ENCODE measurements at places on chromosomes 4 and X. TPM values are rescaled to one million over a fixed set of nuclear protein-coding genes. Genes with fewer than 3 reads are reported as not detected.

Gene FOXR2
- not detected for total RNA-seq

Gene STS
- 8.9 TPM for total RNA-seq

Gene GPRIN3
- 0.18 TPM for total RNA-seq

Gene TMSB15C
- total RNA-seq: 0.49 TPM

Gene SORBS2
- total RNA-seq: 27.4 TPM

Gene RPS6KA6
- total RNA-seq: 0.49 TPM

Gene SYP
- 0.32 TPM for total RNA-seq

Gene PAGE2B
- total RNA-seq: not detected

Gene ZNF827
- total RNA-seq: 7.5 TPM

Gene DCX
- not detected for total RNA-seq

Gene CTSO
- 31.1 TPM for total RNA-seq

Gene UCP1
- not detected for total RNA-seq

Gene TMEM35A
- total RNA-seq: 0.32 TPM

Gene SOWAHB
- total RNA-seq: not detected

Gene HSFX2
- 0.16 TPM for total RNA-seq

Gene FGFBP1
- total RNA-seq: not detected

Gene IGSF1
- not detected for total RNA-seq

Gene ITM2A
- total RNA-seq: 89.3 TPM

Gene VEGFC
- total RNA-seq: 12.6 TPM

Gene GAGE2A
- total RNA-seq: not detected

Gene CXCL11
- not detected for total RNA-seq

Gene NXF2
- total RNA-seq: not detected

Gene PRR32
- not detected for total RNA-seq

Gene MAML3
- total RNA-seq: 2.1 TPM

Gene CLRN2
- not detected for total RNA-seq

Gene CSAG1
- total RNA-seq: not detected

Gene PNMA6F
- total RNA-seq: not detected

Gene ABCG2
- under 0.01 TPM for total RNA-seq

Gene DTHD1
- total RNA-seq: not detected

Gene EXOC1L
- not detected for total RNA-seq

Gene FRYL
- total RNA-seq: 20.4 TPM

Gene RBM47
- 2.4 TPM for total RNA-seq

Gene BMP3
- total RNA-seq: not detected

Gene SHROOM3
- 8.9 TPM for total RNA-seq

Gene SSX2
- total RNA-seq: not detected

Gene GAGE12E
- total RNA-seq: not detected

Gene SCRG1
- total RNA-seq: 1.8 TPM

Gene FAM9C
- not detected for total RNA-seq

Gene STATH
- not detected for total RNA-seq

Gene DRP2
- 0.49 TPM for total RNA-seq

Gene CNKSR2
- under 0.01 TPM for total RNA-seq

Gene PWWP3B
- total RNA-seq: 0.81 TPM

Gene FAT4
- 27.2 TPM for total RNA-seq

Gene SPANXA1
- total RNA-seq: not detected

Gene RNF128
- total RNA-seq: not detected

Gene INPP4B
- total RNA-seq: 1.6 TPM

Gene CXCL10
- not detected for total RNA-seq

Gene CYTL1
- not detected for total RNA-seq

Gene DUSP21
- total RNA-seq: not detected

Gene GLUD2
- 0.90 TPM for total RNA-seq

Gene ATOH1
- not detected for total RNA-seq

Gene HAUS3
- total RNA-seq: 8.6 TPM

Gene CWH43
- not detected for total RNA-seq

Gene XAGE1B
- not detected for total RNA-seq

Gene USP53
- total RNA-seq: 34.5 TPM

Gene ADRA2C
- not detected for total RNA-seq

Gene ZCCHC18
- total RNA-seq: 0.18 TPM

Gene CLDN2
- total RNA-seq: not detected

Gene CSN3
- not detected for total RNA-seq

Gene PALLD
- total RNA-seq: 18.4 TPM

All from cardiac atrium fibroblast (primary cell).